ENCODE measurements at places on chromosomes 4 and X.
A peak's percentile ranks its signal among the peaks of the same experiment; 100 is the strongest.

DNA sequence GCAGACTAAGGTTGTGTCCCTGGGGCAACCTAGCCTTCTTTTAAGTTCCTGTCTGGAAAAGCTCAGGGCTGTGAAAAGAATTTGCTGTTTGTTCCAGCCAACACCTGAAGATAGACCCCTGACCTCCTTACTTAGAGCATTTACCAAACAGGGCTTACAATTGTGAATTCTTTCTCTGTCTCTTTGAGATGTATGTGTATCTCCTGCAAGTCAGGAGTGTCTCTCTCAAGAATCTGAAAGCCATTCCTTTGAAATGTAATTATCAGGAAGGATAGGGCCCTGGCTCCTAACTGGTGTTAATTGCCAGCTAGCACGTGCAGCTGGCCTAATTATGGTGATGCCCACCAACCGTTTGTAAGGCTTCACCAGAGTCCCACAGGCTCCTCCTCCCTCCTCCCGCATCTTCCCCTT lies 18.2 kb downstream of the CCNG2 start:
- DNase-seq = peak; percentile 23

GRCh38 chr4:73990988-73991741 lies 3.2 kb upstream of the PPBP start:
- DNase-seq = no peak

DNA sequence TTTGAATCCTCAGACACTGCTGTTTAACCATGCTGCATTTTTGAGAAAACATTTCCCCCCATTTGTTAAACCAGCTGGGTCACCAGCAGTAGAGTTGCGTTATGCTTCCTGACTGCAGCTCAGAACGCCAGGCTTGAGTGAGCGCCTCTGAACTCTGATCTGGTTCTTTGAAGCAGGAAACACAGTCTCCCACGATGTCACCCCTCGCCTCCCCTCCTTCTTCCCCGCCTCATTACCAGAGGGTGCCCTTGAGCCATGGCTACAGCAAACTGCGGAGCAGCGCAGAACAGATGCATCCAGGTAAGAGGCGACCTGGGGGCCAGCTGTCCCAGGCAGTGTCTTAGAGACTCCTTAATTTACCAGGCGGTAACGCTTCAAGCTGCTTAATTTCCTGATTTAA lies 78.4 kb downstream of the REPS2 start:
- peak; percentile 65 for DNase-seq

DNA sequence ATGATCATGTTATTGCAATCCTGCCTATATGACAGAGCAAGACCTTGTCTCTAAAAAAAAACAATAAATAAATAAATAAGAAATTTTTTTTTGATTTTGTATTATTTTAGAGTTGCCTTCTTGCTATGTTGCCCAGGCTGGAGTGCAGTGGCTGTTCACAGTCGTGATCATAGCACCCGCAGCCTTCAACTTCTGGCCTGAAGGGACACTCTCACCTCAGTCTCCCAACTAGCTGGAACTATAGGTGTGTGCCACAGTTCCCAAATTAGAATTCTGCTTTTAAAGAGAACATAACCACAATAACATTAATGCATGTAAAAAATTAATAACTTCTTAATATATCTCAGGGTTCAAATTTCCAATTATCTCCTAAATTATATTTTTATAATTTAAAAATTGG lies 7.8 kb downstream of the YIPF6 start:
- no peak for DNase-seq

- no peak for DNase-seq
These were observed 2.7 kb downstream of the CT55 start for GRCh38 chrX:135168486-135168885.

DNA sequence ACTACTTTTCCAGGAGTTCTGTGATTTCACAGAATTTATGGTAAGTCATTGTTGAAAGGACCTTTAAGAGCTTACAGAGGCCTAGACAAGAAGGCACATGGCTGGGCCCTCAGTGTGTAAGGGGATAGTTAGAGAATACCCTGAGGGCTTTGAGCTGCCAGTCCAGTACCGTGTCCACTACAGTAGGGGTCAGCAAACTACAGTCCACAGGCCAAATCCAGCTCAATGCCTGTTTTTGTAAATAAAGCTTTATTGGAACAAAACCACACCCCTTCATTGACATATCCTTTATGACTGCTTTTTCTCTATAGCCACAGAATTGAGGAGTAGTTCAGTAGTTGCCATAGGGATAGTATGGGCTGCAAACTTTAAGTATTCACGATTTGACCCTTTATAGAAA lies 176.2 kb downstream of the MID1 start:
- DNase-seq = no peak

- DNase-seq = no peak
These were observed 11.5 kb downstream of the CRMP1 start for GRCh38 chr4:5881340-5881739.

- DNase-seq = no peak
These were observed 62.5 kb downstream of the PAQR3 start for GRCh38 chr4:78876568-78877320.

- DNase-seq = no peak
These were observed 2.0 kb downstream of the HS3ST1 start for GRCh38 chr4:11426731-11427120.

DNA sequence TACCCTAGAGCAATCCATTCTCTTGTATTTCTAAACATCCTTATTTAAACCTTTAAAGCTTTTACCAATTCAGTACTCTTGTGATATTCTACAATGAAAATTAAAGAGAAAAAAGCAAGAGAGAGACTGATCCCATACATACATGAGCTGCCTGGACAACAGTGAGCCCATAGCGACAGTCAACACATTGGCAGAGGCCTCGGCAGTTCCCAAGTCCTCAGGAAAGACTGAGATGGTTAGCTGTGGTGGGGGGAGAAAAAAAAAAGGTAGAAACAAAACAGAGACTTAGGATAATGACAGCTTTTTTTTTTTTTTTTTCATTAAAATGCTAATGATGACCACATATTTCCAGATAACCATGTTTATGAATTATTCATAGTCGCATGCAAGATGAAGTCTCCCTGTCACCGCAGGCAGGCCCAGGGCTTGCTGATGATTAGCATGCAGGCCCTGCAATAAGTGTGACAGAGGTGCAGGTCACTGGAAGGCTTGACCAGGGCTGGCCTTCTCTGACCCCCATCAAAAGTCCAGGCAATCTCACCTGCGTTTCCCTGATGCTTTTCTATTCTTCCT lies 148.8 kb downstream of the APBB2 start:
- DNase-seq = peak; percentile 66
